ENCODE measurements at places on chromosomes 11 and 22.

DNA sequence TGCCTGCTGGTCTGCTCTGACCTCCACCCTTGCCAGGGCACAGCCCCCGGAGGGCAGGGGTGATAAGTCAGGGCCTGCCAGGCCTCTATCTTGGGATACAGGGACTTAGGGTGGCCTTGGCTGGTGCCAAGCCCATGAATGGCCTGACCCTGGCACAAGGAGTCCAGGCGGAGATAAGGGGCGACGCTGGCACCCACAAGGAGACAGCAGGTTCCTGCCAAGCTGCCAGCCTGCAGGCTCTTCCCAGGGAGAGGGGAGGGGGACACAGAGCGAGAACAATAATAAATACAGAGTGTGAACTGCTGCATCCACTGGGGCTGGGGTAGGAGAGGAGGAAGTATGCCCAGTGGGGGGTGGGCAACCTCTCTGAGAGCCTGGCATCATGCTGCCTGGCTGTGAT is 978 bp downstream of the CSDC2 start:
- DNase-seq, result no peak

DNA sequence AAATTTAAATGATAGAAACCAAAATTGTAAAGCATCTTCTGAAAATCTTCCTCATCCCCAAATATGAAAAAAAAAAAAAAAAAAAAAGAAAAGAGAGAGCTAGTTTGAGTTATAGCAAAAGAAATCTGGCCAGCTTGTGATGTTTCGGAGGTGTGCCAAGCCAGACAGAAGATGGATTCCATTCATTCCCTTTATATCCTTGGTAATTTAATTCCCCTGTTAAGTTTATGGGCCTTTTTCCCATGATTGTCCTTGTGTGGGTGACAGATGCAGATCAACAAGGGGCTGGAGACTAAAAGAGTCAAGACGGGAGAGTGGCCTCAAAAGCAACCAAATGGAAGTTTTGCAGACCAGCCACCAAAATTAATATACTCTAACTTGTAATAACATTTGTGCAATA is 47.6 kb upstream of the PARVA start:
- no peak for DNase-seq

DNA sequence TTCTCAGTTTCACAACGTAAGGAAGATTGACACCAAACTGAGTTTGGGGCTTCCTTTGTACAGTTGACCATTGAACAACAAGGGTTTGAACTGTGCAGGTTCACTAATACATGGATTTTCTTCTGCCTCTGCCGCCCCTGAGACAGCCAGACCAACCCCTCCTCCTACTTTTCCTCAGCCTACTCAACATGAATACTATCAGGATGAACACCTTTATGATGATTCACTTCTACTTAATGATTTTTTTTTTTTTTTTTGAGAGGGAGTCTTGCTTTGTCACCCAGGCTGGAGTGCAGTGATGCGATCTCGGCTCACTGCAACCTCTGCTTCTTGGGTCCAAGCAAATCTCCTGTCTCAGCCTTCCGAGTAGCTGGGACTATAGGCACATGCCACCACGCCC is 14.6 kb downstream of the RBM4 start:
- no peak for DNase-seq

GRCh38 chr11:83480251-83480650 is 194.1 kb upstream of the CCDC90B start:
- no peak for DNase-seq

DNA sequence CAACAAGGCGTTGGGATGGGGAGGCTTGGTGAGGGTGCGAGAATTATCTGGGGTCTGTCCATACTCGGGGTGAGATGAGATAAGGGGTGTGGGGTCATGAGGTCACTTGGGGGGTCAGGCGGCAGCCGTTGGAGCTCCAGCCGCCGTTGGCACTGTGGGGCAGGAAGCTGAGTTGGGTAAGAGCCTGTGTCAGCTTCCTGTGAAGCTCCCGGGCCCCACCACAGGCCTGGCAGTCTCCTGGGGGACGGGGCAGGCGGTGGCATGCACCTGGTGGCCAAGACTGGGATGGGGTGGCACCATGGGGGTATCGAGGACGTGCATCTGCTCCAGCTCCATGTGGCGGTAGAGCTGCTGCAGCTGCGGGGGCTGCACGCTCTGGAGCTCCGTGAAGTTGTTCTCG is 7.1 kb upstream of the MYBPC3 start:
- DNase-seq, result no peak

- no peak for DNase-seq
Observed at GRCh38 chr11:27700351-27701301, at the start of gene BDNF. Gene BDNF, minus strand, starts transcription at chr11:27700455. Its CDS starts 41,891 bp downstream, at chr11:27658564.

- no peak for DNase-seq
Observed at GRCh38 chr11:130206141-130206540, 46.6 kb downstream of the ST14 start.

Data from activated gamma-delta T cell (primary cell).